ENCODE measurements at places on chromosomes 12 and 14.

- DNase-seq = peak; percentile 19
Measured at GRCh38 chr12:32444895-32445294, 45.5 kb downstream of the FGD4 start.

DNA sequence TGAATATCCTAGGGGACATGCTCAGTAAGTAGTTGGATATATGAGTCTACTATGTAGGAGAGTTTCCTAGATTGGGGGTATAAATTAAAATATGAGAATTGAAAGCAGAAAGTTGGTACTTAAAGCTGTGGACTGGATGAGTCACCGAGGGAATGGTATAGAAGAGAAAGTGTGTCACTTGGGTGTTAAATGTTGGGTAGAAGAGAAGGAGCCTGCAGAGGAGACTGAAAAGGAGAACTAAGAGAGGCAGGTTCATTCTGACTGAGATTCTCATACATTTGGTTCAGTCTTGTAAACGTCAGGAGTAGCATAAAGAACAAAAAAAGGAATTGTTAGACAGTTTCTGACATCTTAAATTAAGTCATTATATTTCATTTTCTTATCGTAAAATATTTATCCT, 19.9 kb downstream of the LRRC9 start:
- no peak for DNase-seq

- DNase-seq = no peak
Measured at GRCh38 chr14:58736606-58737005, 98.8 kb downstream of the DACT1 start.

DNA sequence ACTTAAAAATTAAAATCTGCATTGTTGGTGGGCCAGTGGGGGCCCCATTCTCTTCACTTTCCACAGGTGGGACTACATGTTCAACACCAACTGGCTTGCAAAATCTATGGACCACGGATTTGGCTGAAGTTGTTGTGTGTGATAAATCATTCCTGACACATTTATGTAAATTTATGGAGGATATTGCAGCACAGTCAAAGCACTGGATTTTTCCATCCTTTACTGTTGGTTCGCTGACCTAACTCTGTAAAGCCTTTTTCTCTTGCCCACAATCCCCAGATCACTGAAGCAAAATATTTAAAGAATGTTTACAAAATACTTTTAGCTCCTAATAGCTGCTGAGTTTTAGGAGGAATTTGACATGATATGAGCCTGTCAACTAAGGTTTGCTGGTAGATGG, 219.7 kb upstream of the PRICKLE1 start:
- no peak for DNase-seq

DNA sequence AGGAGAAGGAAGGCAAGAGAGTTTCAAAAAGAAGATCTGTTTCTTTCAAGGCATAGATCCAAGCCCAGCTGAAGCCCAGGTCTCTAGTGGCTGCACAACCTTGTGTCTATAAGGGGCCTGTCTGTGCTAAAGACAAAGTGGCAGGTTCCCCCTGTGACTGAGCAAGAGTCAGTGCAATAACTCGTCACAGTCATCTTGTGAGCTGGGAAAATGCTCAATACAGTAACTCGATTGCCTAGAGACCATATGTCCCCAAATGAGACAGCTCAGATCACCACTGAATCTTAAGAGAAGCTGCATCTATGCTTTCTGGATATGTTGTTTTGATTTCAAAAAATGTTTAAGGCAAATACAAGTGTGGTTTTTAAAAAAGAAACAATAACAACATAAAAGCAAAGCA, 24.2 kb downstream of the ST8SIA1 start:
- no peak for DNase-seq

- no peak for DNase-seq
Measured at GRCh38 chr14:80233470-80234089, 22.3 kb upstream of the DIO2 start.

DNA sequence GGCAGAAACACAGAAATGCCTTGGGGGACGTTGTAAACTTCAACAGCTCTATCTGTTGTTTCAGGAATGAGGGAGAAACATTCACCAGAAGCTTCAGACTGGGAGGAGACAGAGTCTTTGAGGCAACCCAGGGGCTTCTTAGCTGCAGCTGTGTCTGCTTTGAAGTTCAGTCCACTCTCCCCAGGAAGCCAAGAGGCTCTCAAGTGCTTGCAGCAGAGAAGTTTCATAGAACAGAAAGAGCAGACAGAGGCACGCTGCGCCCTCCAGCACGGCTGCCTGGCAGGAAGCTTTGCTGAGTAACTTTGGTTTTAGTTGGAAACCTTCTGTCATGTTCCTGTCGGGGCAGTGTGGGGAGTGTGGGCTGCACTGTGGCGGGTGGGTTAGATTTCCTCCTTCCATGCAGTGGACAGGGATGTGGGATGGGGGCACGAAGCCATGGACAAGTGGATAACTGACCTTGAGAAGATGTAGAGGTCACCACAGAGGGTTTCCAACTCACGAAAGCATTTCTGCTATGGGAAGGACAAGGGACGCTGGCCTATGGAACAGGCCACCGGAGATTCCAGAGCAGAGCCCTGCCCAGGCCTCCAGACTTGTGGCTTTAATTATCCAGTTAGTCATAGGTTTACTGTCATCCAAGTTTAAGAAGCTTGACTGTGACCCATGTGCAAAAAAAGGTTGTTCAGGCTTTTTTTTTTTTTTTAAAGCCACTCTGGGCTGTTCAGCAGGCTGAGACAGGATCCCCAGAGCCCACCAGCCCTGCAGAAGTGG, 107.7 kb downstream of the ARF6 start:
- peak; percentile 69 for DNase-seq

- DNase-seq = no peak
Measured at GRCh38 chr12:59414051-59414450, 181.8 kb upstream of the SLC16A7 start.

DNA sequence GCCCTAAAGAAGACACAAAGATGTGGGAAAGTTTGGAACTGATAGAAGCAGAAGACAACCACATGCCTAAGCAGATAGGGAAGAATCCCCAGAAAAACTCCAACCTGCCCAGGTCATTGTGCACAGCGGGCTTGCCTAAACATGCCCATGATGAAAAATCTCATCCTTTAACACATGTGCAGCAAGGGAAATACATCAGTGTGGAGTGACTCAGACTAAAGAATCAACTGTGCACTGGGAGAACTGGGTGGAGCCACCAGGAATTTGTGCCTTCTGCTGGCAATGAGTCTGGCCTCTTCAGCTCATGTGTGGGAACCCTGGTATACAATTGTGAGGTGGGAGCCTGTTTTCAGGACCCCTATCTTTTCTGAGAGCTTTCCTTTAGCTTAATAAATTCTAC, 398.5 kb downstream of the FSCB start:
- DNase-seq = no peak

- DNase-seq = no peak
Measured at GRCh38 chr14:98203421-98203820, 1068.6 kb downstream of the BCL11B start.

DNA sequence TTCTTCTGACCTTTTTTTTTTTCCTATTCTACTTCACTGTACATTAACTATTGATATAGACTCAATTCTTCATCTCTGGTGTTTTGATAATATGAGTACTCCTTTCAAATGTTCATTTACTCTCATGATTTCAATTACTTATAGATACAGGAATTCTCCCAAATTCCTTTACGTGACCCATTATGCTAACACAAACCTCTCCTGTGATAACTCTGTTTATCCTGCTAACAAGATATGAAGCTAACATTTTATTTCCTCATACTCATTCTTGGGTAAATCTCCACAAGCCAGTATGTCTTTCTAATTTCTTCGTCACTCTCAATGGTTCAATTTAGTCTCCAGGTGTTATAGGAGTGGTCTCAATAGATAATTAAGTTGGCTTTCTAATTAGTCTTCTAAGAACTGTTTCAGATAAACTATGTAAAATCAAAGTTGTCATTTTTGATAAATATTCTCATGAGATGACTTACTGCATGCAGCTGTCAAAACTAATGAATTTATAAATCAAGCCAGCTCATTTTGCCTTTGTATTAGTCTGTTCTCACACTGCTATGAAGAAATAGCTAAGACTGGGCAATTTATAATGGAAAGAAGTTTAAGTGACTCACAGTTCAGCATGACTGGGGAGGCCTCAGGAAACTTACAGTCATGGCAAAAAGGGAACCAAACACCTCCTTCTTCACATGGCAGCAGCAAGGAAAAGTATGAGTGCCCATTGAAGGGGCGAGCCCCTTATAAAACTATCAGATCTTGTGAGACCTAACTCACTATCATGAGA, 130.6 kb upstream of the MYF6 start:
- no peak for DNase-seq

DNA sequence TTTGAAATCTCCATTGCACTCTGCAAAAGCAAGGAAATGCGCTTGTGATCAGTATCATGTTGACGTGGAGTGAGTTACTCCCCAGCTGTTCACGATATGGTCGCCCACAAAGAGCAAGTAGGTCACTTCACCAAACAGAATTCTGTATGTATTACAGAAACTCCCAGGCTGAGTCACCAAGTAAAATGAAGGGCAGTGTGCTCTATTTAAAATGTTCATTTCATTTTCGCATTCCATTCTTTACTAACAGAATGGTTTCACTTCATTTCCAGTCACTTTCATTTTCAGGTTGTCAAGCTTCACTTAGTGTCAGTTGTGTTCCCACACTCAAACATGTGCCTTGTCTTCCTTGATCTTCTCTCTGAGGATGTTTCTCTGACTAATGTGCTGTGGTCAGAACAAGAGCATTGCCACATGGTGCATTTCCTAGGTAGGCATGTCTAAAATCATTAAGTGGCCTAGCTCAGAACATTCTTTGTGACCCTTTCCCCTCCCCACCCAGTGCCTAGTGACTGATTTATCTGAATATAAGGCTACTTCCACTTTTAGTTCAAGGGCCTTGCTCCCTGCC, 391.2 kb downstream of the RAD51B start:
- DNase-seq = peak; percentile 85

GRCh38 chr14:44962334-44963043, 499 bp downstream of the TOGARAM1 start:
- no peak for DNase-seq

DNA sequence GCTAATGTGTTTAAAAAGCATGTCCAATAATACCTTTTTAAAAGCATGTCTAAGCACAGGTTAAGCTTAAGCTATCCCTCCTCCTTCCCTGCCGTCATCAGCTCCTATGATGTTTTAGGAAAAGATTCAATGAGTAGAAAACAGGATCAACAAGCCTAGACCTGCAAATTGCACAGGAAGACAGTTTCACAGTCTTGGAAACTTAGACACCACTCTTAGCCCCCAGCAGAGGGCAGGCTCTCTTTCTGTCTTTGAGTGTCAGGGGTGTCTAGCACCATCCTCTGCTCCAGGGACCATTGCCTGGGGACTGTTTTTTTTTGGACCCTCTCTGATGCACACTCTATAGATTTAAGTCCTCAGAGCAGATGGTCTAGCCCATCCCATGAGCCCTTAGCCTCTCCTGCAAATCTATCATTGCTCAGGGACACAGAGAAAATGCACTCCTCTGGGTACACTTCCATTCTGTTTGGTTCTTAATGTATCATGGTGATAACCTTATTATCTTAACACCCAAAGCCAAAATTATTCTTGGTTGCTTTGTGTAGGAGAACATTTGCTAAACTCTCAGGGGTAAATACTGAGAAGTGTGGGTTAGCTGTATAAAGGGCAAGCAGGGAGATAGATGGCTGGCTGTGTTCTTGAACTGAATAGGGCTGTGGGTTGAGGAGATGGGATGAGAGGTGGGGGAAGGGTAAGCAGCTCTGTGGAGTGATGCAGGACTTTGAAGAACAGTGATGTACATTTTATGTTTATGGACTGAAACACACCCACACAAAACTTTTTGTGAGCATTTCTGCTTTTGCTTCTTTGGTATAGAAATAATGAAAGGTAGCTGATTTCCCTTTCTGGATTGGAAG, 259.9 kb upstream of the DDHD1 start:
- no peak for DNase-seq

GRCh38 chr12:57229046-57229633, 371 bp upstream of the SHMT2 start:
- DNase-seq = no peak

DNA sequence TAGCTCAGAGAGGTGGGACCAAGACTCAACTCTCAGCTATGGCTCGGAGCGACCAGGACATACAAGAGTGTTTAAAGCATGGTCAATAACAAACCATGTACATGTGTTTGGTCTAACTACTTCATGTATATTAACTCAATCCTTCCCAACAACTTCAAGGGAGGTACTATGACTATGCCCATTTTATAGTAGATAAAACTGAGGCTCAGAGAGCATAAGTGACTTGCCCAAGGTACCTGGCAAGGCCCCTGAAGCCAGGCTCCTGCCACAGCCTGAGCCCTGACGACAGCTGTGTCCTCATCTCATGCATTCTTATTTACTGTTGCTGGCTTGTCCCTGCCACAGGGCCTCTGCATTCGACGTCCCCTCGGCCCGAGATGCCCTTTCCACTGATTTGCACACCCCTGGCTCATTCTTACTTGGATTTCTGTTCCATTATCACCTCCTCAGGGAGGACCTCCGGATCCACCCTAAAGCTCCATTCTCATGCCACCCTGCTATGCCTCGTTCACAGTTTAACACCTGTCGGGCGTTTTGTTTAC, 2.6 kb downstream of the TESC start:
- no peak for DNase-seq

DNA sequence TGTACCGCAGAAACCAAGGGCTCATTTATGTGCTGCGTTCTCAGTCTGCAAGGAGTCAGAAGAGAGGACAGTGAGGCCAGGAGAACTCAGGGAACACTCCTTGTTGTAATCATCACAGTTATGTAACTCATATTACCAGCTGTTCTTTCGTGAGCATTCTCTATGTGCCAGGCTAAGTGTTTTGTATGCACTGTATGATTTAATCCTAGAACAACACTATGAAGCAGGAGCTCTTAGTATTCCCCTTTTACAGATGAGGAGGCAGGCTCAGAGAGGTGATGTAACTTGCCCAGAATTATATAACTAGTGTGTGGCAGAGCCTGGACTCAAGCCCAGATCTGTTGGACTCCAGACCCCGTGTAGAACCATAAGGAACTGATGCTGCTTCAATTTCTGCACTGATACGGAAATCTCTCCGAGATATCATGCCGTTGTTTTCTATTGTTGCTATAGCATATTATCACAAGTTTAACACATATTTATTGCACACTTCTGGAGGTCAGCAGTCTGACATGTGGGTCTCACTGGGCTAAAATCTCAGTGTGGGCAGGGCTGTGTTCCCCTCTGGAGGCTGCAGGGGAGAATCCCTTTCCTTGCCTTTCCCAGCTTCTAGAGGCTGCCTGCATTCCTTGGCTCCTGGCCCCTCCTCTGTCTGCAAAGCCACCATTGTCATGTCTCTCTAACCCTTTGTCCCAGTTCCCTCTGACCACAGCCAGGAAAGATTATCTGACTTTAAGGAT, 16.3 kb upstream of the CD9 start:
- no peak for DNase-seq

GRCh38 chr14:80567905-80568536, 356.7 kb upstream of the DIO2 start:
- no peak for DNase-seq

DNA sequence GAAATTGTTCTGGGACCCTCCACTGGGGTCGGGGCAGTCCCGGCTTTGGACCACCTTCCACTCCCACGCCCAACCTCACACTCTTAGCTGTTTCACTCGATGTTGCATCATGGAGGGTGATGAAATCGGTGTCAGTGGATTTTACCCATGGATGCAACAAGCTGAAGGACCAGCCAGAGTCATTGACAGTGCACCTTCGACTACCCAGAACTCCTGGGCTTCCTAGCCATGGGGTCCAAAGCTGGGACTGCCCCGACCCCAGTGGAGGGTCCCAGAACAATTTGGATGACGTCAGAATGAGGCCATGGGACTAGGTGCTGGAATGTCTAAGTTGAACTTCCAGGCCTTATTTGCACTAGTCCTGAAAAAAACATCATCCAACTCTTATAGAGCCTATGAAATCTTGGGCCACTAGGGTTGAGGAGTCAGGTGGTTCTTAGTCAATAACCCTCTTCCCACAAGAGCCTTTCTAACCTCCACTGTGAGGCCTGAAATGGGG, 882 bp upstream of the IL23A start:
- no peak for DNase-seq
